ENCODE measurements at places on chromosomes 4 and X. TPM values are rescaled to one million over a fixed set of nuclear protein-coding genes. Genes with fewer than 3 reads are reported as not detected.

PF4V1 gene
- total RNA-seq, result not detected

DNA sequence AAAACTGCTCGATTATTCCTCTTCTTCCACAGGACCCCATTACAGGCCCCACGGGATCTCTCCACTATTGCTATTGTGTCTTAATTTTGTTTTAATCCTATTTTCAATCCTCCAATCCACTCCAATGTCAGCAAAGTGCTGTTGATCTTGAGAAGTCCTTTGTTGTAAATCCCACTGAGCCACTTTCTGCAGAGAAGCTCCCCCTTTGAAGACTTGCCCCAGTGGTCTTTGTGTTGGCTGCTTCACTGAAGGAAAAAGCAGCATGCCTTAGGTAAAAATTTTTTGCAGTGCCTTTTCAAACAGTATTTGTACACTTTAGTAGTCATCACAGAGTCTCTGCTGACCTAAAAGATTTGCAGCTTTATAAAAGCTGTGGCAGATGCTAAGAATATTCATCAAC, 252.0 kb upstream of the SLC7A11 start:
- H3K27me3 ChIP-seq, result no peaks in the 10 kb centered on the region
- no peak overlapping the region for H3K27ac ChIP-seq
- no peaks in the 10 kb centered on the region for H3K4me1 ChIP-seq
- H3K4me3 ChIP-seq, result no peak overlapping the region

DNA sequence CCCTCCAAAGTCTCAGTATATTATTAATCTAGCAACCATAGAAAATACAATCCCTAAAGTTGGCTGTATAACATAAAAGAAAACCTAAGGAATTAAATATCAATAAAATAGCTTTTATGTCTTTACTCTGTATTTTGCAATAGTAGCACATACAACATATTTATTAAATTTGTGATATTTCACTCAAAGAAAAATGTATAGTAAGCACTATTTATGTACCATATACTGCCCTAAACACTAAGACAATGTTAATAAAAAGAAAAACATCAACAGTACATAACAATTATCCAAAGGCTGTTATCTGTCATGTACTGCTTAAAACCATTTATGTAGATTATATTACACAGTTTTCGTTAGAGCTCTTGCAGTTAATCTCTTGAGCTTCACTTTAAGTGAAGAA, 834.5 kb upstream of the INTU start:
- no peaks in the 10 kb centered on the region for H3K27me3 ChIP-seq
- no peak overlapping the region for H3K27ac ChIP-seq
- H3K4me1 ChIP-seq, result no peaks in the 10 kb centered on the region
- no peak overlapping the region for H3K4me3 ChIP-seq
- no peak for DNase-seq

MAGEA2B gene
- total RNA-seq, result not detected

CRLF2 gene
- 1.1 TPM for total RNA-seq

DNA sequence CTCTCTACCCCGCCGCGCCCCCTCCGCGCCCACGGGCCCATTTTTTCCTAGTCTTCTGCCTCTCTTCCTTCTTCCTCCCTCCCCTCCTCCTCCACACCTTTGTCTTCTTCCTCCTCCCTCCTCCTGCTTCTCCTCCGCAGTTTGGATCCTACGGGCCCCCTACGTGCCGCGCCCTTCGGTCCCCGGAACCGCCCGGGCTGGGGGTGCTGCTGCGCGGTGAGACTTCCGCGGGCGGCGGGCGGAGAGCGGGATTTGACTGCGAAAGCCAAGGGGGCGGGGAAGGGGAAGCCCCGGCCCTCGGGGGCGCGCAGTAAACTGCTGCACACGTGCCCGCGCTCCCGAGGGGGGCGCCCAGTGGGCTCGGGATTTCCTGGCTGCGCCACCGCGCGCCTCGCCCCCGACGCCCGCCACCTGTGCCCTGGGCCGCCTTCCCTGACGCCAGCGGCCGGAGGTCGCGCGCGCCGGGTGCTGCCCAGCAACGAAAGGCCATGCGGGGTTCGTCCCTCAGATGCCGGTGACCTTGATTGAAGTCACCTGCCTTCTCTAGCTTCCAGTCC, 3.3 kb upstream of the NKX3-2 start:
- no peak overlapping the region for H3K27ac ChIP-seq
- H3K27me3 ChIP-seq, result peaks cover 66% of the 10 kb centered on the region
- H3K4me3 ChIP-seq, result peak overlapping the region; percentile 65

GRCh38 chr4:76354517-76355473, 48.3 kb downstream of the STBD1 start:
- peak overlapping the region; percentile 48 for H3K27ac ChIP-seq
- peak; percentile 57 for DNase-seq
- peaks cover 6% of the 10 kb centered on the region for H3K27me3 ChIP-seq
- peaks cover 14% of the 10 kb centered on the region for H3K4me1 ChIP-seq
- H3K4me3 ChIP-seq, result no peak overlapping the region
- H3K36me3 ChIP-seq, result peaks cover 3% of the 10 kb centered on the region

DNA sequence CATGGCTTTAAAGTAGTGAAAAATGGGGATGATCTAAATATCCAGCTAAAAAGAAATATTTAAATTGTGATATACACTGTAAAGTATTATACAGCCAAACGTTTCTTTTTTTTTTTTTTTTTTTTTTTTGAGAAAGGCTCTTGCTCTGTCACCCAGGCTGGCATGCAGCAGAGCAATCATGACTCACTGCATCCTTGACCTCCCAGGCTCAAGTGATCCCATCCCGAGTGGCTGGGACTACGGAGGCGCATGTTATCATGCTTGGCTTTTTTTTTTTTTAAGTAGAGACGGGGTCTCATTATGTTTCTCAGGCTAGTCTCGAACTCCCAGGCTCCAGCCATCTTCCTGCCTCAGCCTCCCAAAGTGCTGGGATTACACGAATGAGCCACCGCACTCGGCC, 17.1 kb downstream of the SMIM14 start:
- DNase-seq, result no peak
- no peaks in the 10 kb centered on the region for H3K4me1 ChIP-seq
- no peaks in the 10 kb centered on the region for H3K36me3 ChIP-seq
- no peak overlapping the region for H3K27ac ChIP-seq
- no peak overlapping the region for H3K4me3 ChIP-seq

DNA sequence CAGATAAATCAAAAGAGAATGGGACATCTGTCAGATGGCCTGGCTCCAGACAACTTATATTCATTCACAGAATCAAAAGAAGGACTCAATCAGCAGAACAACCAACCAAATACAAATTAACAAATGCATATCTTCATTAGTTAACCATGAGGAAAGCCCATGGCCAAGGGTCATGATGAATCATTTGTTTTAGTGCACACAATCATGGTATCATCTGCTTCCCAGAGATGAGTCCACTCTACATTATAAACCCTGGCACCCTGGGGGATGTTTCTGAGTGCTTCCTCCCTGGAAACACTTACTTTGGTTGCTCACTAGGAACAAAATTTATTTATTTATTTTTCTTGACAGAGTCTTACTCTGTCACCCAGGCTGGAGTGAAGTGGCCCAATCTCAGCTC, 453.3 kb upstream of the HS3ST1 start:
- no peak for DNase-seq
- H3K36me3 ChIP-seq, result no peaks in the 10 kb centered on the region
- H3K4me1 ChIP-seq, result no peaks in the 10 kb centered on the region
- no peak overlapping the region for H3K27ac ChIP-seq

SOX3 gene
- total RNA-seq, result not detected

SLC39A8 gene
- 83.0 TPM for total RNA-seq

- no peaks in the 10 kb centered on the region for H3K4me1 ChIP-seq
- no peak overlapping the region for H3K4me3 ChIP-seq
- DNase-seq, result no peak
- no peaks in the 10 kb centered on the region for H3K36me3 ChIP-seq
- no peak overlapping the region for H3K27ac ChIP-seq
Observed at GRCh38 chrX:97605271-97605670, 721.6 kb downstream of the RPA4 start.

ANKRD50 gene
- 0.13 TPM for total RNA-seq

AFM gene
- not detected for total RNA-seq

- no peaks in the 10 kb centered on the region for H3K4me1 ChIP-seq
- H3K27ac ChIP-seq, result no peak within 1 kb of the TSS
- no peak within 1 kb of the TSS for H3K4me3 ChIP-seq
- H3K36me3 ChIP-seq, result no peaks in the 10 kb centered on the region
Observed at GRCh38 chr4:186265683-186266652, at the start of gene F11. F11 (plus strand) TSS chr4:186266189; CDS start chr4:186267137, 948 bp downstream.

SPINK2 gene
- 9.4 TPM for total RNA-seq

DNA sequence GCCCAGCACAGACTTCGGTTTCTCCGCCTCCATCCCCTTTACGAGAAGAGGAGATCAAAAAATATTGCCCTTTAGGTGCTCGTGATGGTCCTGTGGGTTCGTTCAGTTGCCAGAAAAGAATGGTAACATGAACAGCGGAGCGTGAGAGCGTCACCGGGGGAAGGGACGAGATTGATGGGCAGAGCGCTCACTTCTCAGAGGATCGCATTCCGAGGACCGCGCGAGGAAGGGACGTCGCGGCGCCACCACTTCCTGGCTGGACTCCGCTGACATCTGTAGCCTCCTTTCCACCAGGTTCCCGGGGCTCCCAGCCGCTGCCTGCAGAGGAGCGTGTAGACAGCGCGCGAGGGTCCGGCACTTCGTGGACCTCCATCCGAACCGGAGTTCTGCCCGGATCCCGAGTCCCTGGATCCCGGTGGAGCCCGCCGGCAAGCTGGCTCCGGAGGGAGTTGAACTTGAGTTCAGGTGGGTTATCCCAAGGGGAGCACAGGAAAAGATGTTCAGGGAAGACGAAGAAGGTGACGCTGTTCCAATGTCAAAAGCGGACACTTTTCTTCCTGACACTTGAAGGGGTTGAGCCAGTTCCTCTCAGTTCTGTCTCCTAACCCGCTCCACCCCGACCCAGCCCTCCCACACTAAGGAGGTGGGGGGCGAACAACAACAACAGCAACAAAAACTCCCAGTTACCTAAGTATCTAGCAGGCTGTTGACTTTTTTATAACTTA, 484 bp downstream of the GALNTL6 start:
- H3K27me3 ChIP-seq, result peaks cover 10% of the 10 kb centered on the region
- H3K4me1 ChIP-seq, result no peaks in the 10 kb centered on the region
- no peaks in the 10 kb centered on the region for H3K36me3 ChIP-seq
- no peak for DNase-seq
- no peak overlapping the region for H3K4me3 ChIP-seq

GRCh38 chrX:119424999-119425398, 25.9 kb downstream of the SLC25A43 start:
- peaks cover 13% of the 10 kb centered on the region for H3K4me1 ChIP-seq
- no peaks in the 10 kb centered on the region for H3K27me3 ChIP-seq
- no peaks in the 10 kb centered on the region for H3K36me3 ChIP-seq
- H3K27ac ChIP-seq, result no peak overlapping the region
- no peak overlapping the region for H3K4me3 ChIP-seq
- no peak for DNase-seq

- H3K4me1 ChIP-seq, result peaks cover 71% of the 10 kb centered on the region
- peaks cover 43% of the 10 kb centered on the region for H3K36me3 ChIP-seq
- peak overlapping the region; percentile 17 for H3K27ac ChIP-seq
- DNase-seq, result no peak
- no peak overlapping the region for H3K4me3 ChIP-seq
- H3K27me3 ChIP-seq, result no peaks in the 10 kb centered on the region
Observed at GRCh38 chr4:108034565-108034964, 44.9 kb downstream of the HADH start.

GRCh38 chrX:63932006-63932405, 147.0 kb upstream of the ARHGEF9 start:
- H3K4me1 ChIP-seq, result no peaks in the 10 kb centered on the region
- DNase-seq, result no peak
- no peaks in the 10 kb centered on the region for H3K27me3 ChIP-seq
- H3K36me3 ChIP-seq, result no peaks in the 10 kb centered on the region

All from activated CD8-positive, alpha-beta T cell treated with anti-CD3 and anti-CD28 coated beads, Interleukin-2, amount 10 ng/mL, durations not matched to agents 7 days and 5 days (primary cell).